AG08395 (cell line): ENCODE measurements at places on chromosomes 16 and 17.

DNA sequence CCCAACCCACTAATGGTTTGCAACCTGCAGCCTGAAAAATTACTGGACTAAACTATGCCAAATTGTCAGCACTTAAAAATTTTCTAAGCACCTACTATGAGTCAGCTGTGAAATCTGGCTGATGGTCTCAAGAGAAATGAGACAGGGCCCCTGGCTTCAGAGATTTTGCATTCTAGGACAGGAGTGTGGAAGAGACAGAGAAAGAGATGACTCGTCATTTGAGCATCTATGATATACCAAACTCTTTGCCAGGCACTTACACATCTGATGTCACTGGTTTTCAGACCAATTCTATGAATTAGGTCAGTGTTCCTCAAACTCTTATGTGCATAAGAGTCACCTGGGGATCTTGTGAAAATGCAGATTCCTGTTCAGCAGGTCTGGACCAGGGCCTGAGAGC is 44.4 kb downstream of the CLEC19A start:
- no peak for DNase-seq

DNA sequence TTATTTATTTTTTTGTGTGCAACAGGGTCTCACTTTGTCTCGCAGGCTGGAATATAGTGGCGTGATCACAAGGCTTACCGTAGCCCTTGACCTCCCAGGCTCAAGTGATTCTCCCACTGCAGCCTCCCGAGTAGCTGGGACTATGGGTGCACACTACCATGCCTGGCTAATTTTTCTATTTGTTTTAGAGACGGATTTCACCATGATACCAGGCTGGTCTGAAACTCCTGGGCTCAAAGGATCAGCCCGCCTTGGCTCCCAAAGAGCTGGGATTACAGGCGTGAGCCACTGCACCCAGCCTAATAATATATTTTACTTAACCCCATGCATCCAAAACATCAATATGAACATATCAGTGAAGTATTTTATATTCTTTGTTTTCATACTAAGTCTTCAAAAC is 2.0 kb downstream of the CCDC200 start:
- no peak for DNase-seq

DNA sequence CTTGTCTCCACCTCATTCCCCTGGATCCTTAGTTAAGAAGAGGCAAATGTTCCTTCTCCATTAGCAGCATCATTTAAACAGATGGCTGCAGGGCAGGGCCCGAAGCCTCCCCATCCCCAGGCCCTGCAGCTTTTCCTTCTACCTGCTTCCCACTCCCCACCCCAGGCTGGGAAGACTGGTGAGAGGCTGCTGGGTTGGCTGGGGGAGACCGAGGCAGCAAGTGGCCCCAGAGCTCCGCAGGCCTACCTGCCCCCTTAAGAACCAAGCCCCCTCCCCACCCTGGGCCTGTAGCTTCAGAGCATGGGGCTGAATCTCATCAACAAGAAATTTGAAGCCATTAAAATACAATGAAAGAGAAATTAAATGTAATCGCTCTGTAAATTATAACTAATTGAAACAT is 22.1 kb upstream of the RPL38 start:
- DNase-seq, result no peak

- DNase-seq, result no peak
Measured at GRCh38 chr17:30808785-30809286, 15.7 kb downstream of the CRLF3 start.

- no peak for DNase-seq
Measured at GRCh38 chr16:79754081-79754480, 153.5 kb upstream of the MAF start.

DNA sequence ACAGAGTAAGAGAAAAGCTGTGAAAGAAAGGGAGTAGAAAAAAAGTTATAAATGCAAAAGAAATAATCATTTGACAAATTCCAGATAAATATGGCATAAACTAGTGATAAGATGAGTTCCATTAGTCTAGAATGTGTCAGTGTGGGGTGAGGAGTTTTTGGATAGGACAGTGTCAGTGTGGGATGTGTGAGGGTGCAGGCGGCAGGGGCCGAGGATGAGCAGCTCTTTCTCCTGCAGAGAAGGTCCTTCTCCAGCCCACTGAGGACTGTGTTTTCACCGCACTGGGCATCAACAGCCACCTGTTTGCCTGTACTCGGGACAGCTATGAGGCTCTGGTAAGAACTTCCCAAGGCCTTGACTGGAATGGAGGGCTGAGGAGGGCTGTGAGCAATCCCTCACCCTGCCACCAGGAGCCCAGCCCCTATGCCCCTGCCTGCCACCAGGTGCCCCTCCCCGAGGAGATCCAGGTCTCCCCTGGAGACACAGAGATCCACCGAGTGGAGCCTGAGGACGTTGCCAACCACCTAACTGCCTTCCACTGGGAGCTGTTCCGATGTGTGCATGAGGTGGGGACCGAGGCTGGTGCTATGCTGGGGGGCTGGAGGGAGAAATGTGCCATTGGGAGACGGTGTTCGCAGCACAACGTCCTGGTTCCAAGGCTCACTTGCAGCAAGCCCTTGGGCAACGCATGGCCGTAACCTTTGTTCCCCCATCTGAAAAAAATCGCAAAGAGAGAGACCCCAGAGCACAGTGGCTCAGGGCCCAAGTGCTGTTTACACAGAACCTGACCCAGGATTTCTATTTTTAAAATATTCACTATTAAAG is 13.1 kb downstream of the RAPGEFL1 start:
- DNase-seq, result no peak

DNA sequence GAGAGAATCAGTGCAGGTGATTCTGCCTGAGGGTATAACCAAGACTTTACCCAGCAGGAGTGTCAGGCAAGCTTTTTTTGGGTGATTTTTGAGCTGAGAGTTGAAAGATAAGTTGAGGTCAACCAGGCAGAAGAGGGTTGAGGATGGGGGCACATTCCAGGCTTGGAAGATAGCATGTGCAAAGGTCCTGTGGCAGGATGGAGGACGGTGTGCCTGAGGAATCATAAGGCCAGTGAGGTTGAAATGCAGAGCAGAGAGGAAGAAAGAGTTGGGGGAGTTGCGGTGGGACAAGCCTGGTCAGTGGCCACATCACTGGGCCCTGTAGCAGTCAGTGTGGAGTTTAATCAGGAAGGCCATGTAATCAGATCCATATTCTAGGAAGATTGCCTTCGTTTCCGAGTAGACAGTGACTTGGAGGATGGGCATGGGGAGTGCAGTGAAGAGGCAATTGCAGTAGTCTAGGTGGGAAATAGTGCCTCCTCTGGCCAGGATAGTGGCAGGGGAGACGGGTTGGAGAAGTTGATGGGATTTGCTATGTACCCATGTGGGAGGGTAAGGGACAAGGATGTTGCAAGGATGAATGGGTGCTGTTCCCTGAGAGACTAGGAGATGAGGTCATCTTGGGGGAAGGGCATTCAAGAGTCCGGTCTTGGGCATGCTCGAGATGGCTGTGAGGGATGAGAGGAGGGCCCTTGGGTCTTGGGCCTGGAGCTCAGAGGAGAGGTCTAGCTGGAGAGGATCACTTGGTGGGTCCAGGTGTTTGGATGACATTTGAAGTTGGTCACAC is 3.9 kb downstream of the PLEKHG4 start:
- no peak for DNase-seq
